ENCODE measurements at places on chromosomes 6 and 20. TPM values are rescaled to one million over a fixed set of nuclear protein-coding genes. Genes with fewer than 3 reads are reported as not detected.

The CDH4 gene
- total RNA-seq = not detected

The IFT52 gene
- 29.2 TPM for total RNA-seq

The XRN2 gene
- 77.7 TPM for total RNA-seq

The PTK6 gene
- total RNA-seq = 6.5 TPM

The OVOL2 gene
- 0.77 TPM for total RNA-seq

The RHAG gene
- total RNA-seq = 0.23 TPM

The KCNK17 gene
- not detected for total RNA-seq

The ARFGAP1 gene
- 110 TPM for total RNA-seq

The ROMO1 gene
- 319 TPM for total RNA-seq

The COX4I2 gene
- total RNA-seq = not detected

The RIPPLY2 gene
- total RNA-seq = 6.5 TPM

The ADGRF5 gene
- 0.18 TPM for total RNA-seq

The RBPJL gene
- total RNA-seq = 0.18 TPM

The PI3 gene
- not detected for total RNA-seq

The PGC gene
- 0.18 TPM for total RNA-seq

The NKAPL gene
- not detected for total RNA-seq

The SEL1L2 gene
- not detected for total RNA-seq

The CLVS2 gene
- total RNA-seq = 1.1 TPM

The SPTLC3 gene
- 0.03 TPM for total RNA-seq

The MYH7B gene
- 0.59 TPM for total RNA-seq

The DEK gene
- 177 TPM for total RNA-seq

The AGPAT4 gene
- 12.9 TPM for total RNA-seq

The TCP11 gene
- not detected for total RNA-seq

The BEND6 gene
- total RNA-seq = 8.0 TPM

The KHDRBS2 gene
- not detected for total RNA-seq

The TRIM15 gene
- total RNA-seq = 0.13 TPM

The TRAPPC3L gene
- total RNA-seq = not detected

The MEP1A gene
- total RNA-seq = not detected

The C6orf132 gene
- total RNA-seq = 12.9 TPM

The CAP2 gene
- 37.0 TPM for total RNA-seq

The ENPP4 gene
- total RNA-seq = 5.4 TPM

The PNLDC1 gene
- not detected for total RNA-seq

The SRSF6 gene
- total RNA-seq = 159 TPM

The RAET1G gene
- total RNA-seq = 1.2 TPM

The UNC5CL gene
- total RNA-seq = 0.36 TPM

The DEFB121 gene
- not detected for total RNA-seq

The TFAP2B gene
- not detected for total RNA-seq

The GABRR2 gene
- 0.18 TPM for total RNA-seq

The ELOVL4 gene
- 0.41 TPM for total RNA-seq

The UBE3D gene
- total RNA-seq = 11.0 TPM

The NKX2-4 gene
- total RNA-seq = not detected

The SRMS gene
- total RNA-seq = not detected

The C6orf15 gene
- not detected for total RNA-seq

The DNAJC5 gene
- total RNA-seq = 59.5 TPM

The BPIFB1 gene
- total RNA-seq = 0.10 TPM

The THBS2 gene
- 0.05 TPM for total RNA-seq

The RSPO3 gene
- total RNA-seq = not detected

The KHDC1 gene
- total RNA-seq = 9.6 TPM

The MRPS18B gene
- 69.1 TPM for total RNA-seq

The LIME1 gene
- total RNA-seq = 15.2 TPM

The SGK2 gene
- 0.90 TPM for total RNA-seq

The PRRT1 gene
- total RNA-seq = 1.3 TPM

The R3HDML gene
- total RNA-seq = not detected

The ZC2HC1B gene
- not detected for total RNA-seq

The KHDC1L gene
- not detected for total RNA-seq

The FAM83C gene
- not detected for total RNA-seq

The KCNK5 gene
- total RNA-seq = 0.77 TPM

The ZNF343 gene
- 13.4 TPM for total RNA-seq

Data from Panc1 (cell line).